ENCODE measurements at places on chromosomes 1 and 21. TPM values are rescaled to one million over a fixed set of nuclear protein-coding genes. Genes with fewer than 3 reads are reported as not detected.
A peak's percentile ranks its signal among the peaks of the same experiment; 100 is the strongest.

DNA sequence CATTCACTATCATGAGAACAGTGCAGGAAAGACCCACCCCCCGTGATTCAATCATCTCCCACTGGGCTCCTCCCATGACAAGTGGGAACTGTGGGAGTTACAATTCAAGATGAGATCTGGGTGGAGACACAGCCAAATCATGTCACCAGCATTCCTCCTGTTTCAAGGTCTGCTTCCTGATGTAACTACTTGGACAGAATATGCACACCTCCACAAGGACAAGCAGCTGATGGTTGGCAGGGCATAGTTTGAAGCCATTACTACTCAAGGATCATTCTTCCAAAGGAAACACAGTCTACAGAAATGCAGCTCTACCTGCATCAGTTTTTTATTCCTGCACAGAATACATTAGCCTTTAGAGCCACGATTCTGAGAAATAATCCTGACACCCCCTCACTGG is 28.5 kb upstream of the RNF2 start:
- no peak overlapping the region for H3K4me3 ChIP-seq
- H3K4me1 ChIP-seq, result no peaks in the 10 kb centered on the region
- no peaks in the 10 kb centered on the region for H3K36me3 ChIP-seq

TTC39A gene
- 0.41 TPM for total RNA-seq

GRCh38 chr1:101065575-101065974 is 40.0 kb upstream of the DPH5 start:
- H3K27ac ChIP-seq, result peak overlapping the region; percentile 14
- H3K27me3 ChIP-seq, result no peaks in the 10 kb centered on the region
- H3K36me3 ChIP-seq, result peaks cover 44% of the 10 kb centered on the region
- no peak for DNase-seq
- peaks cover 35% of the 10 kb centered on the region for H3K4me1 ChIP-seq

GRCh38 chr1:23029337-23029736 is 10.1 kb downstream of the KDM1A start:
- H3K4me3 ChIP-seq, result no peak overlapping the region

- DNase-seq, result peak; percentile 75
- H3K27ac ChIP-seq, result no peak overlapping the region
- H3K27me3 ChIP-seq, result no peaks in the 10 kb centered on the region
- no peaks in the 10 kb centered on the region for H3K36me3 ChIP-seq
- no peak overlapping the region for H3K4me3 ChIP-seq
These were observed 21.4 kb downstream of the SLC2A7 start for GRCh38 chr1:9004700-9005394.

DNA sequence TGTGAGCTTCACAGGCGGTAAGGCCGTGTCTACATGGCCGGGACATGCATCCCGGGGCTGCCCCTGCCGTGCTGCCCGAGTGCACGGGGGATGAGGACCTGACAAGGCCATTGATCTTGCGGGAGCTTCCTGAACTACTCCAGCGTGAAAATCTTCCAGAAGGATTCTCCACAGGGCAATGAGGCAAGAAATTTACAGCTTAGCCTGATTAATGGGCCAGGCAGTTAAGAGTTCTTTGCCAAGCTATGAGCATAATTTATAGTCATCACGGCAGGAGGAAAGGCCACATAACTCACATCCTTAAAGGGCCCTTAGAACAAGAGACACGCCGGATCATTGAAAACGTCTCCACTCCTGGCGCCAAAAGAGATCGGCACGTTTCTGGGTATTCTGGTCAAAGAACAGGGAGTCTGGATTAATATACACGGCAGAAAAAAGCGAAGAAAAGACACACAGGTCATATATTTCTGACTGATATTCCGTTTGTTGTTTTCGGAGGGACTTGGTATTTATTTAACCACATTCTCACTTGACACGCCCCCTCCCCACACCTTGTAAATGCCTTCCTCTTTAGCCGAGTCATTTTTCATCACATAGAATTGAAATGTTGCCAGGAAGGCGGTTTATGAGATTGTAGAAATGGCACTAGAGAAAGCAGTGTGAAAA is 180.5 kb downstream of the DYRK1A start:
- no peak overlapping the region for H3K27ac ChIP-seq
- H3K36me3 ChIP-seq, result no peaks in the 10 kb centered on the region
- H3K4me1 ChIP-seq, result peaks cover 11% of the 10 kb centered on the region
- H3K27me3 ChIP-seq, result peaks cover 13% of the 10 kb centered on the region

- H3K4me1 ChIP-seq, result peaks cover 18% of the 10 kb centered on the region
- no peak for DNase-seq
- no peaks in the 10 kb centered on the region for H3K36me3 ChIP-seq
- no peak overlapping the region for H3K4me3 ChIP-seq
These were observed 64.5 kb upstream of the PRRC2C start for GRCh38 chr1:171420810-171421209.

- peaks cover 26% of the 10 kb centered on the region for H3K4me1 ChIP-seq
- H3K36me3 ChIP-seq, result peaks cover 11% of the 10 kb centered on the region
- DNase-seq, result no peak
These were observed 392 bp downstream of the MRPL55 start for GRCh38 chr1:228108742-228109072.

DNA sequence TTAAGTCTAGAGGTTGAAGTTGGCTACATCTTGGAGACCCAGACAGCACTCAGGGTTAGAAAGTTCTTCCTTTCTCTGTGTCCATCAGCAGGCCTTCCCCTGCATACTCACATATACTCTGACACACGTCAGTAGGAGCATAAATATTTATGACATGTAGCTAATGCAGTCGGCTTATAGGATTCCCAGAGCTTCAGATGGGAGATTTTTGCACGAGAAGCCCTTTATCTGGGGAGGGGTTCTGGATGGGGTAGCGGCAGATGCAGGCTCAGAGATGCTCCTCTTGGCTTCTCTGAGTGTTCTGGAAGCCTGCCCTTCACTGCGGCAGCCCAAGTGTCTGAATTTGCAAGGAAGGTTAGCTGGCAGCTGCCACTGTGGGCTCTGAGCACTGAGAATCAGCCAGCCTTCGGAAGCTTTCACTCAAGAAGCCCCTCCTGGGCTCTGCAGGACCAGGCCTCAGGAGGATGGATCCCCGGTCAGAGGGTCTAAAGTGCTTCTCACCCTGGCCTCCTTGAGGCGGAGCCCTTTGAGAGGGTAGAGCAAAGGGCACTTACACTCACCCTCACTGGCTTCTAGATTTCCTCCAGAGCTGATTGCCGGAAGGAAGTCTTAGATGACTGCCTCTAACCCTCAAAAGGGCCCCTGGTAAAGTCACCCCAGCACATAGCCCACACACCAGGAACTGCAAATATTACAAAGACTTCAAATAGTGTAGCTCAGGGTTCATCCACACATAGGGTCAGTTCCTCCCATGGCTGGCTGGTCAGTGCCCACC is 68.1 kb upstream of the NFASC start:
- peaks cover 6% of the 10 kb centered on the region for H3K27me3 ChIP-seq
- DNase-seq, result no peak
- H3K4me3 ChIP-seq, result no peak overlapping the region
- H3K27ac ChIP-seq, result no peak overlapping the region
- H3K4me1 ChIP-seq, result peaks cover 4% of the 10 kb centered on the region

ARHGEF11 gene
- 2.2 TPM for total RNA-seq

EDARADD gene
- total RNA-seq, result 54.8 TPM
